Fibroblast of skin of scalp (primary cell): ENCODE measurements at places on chromosomes 4 and X.

DNA sequence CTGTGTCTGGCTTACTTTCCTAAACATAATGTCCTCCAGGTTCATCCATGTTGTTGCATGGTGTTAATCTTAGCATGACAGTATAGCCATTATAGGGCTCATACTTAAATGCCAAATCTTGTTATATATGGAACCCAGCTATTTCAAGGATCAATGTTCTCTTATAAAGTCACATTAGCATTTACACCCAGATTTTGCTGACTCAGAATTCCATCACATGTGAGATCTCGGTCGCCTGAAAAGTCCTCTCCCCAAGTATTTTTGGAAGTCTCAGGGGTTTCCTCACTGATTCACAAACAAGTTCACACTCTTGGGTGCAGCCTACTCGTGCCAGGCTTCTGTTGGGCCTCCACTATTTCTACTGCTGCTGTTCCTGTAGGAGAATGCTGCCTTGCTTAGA lies 19.9 kb upstream of the C4orf51 start:
- no peak for DNase-seq

DNA sequence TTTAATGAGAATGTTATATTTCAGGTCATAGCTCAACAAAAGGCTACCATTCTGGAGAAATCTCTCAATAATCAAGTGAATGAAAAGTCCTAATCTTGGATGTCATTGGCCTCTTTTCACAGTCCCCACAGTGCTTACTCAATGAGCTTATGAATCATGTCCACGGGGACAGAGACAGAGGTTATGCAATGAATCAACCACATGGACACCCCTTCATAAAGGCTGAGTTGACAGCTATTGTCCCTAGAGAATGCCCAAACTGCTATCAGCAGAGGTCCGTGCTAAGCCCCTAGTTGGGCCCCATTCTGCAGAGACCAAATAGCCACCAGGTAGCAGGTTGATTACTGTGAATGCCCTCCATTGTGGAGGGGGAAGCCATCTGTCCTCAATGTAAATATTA lies 158.1 kb downstream of the LHFPL1 start:
- no peak for DNase-seq

- DNase-seq, result no peak
Observed at GRCh38 chrX:135605906-135606305, 85.4 kb downstream of the INTS6L start.

DNA sequence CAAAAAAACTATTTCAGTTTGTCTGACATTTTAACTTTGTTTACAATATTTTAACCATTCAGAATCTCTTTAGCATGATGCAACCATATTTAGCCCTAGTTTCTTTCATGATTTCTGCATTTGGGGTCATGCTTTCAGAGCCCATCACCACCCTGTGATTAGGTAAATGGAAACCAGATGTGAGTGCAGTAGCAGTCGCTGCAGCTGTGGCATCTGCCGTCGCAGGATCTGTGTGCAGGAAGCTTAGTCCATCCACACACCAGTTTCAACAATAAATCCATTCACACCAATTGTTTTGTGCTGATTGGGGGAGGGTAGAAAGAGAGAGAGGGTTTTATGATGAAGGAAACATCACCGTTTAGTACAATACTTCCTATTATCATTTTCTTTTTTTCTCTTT lies 130.5 kb downstream of the CPEB2 start:
- peak; percentile 40 for DNase-seq

GRCh38 chr4:78325271-78326157 lies 226.1 kb upstream of the ANXA3 start:
- DNase-seq, result peak; percentile 35

GRCh38 chr4:6228158-6229067 lies 28.1 kb upstream of the JAKMIP1 start:
- DNase-seq, result no peak
